Activated CD8-positive, alpha-beta memory T cell treated with anti-CD3 and anti-CD28 coated beads, Interleukin-2, amount 10 ng/mL, durations not matched to agents 7 days and 5 days (primary cell): ENCODE measurements at places on chromosomes 1 and 21.

DNA sequence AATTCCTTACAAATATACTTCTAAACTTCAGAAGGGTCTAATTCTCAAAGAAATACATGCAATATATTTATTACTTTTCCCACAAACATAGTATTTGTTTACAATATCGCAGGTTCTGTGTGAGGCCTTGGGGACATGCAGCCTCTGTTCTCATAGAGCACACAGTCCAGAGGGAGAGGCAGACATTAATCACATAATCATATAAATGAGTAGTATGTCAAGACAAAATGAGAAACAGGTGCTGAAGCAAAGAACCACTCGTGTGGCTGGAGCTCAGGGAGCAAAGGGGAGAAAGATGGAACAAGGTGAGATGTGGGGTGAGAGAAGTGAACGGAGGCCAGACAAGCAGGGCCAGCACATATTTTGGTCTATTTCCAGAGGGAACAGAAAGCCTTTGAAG, 26.4 kb upstream of the MAGI3 start:
- H3K36me3 ChIP-seq: no peaks in the 10 kb centered on the region
- H3K4me1 ChIP-seq: no peaks in the 10 kb centered on the region
- H3K27ac ChIP-seq: no peak overlapping the region
- H3K4me3 ChIP-seq: no peak overlapping the region
- no peak for DNase-seq

- H3K27ac ChIP-seq: no peak overlapping the region
- H3K27me3 ChIP-seq: peaks cover 9% of the 10 kb centered on the region
- no peaks in the 10 kb centered on the region for H3K4me1 ChIP-seq
- no peaks in the 10 kb centered on the region for H3K36me3 ChIP-seq
- DNase-seq: no peak
Observed at GRCh38 chr1:245126530-245126929, 28.3 kb upstream of the KIF26B start.

DNA sequence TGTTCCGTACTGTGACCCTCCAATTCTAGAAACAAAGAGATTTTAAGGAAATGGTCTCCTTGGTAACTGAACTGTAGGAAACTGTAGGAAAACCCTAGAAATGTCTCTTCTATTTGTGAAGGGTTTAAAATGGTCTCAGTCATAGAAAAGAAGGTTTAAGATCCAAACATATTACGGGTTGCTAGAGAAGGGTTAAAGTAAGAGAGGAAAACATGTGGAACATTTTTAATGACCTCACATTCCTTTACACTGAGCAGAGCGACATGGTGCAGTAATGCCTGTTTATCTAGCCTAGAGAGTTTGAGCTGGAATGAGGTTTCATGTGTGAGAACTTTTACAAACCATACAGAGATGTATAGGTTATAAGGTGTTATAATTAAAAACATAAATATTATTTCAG, 36.9 kb upstream of the C1orf105 start:
- H3K36me3 ChIP-seq: peaks cover 2% of the 10 kb centered on the region
- no peak overlapping the region for H3K27ac ChIP-seq
- no peak for DNase-seq
- H3K4me1 ChIP-seq: peaks cover 14% of the 10 kb centered on the region

- H3K4me3 ChIP-seq: no peak overlapping the region
- no peak for DNase-seq
- peaks cover 8% of the 10 kb centered on the region for H3K4me1 ChIP-seq
- H3K27me3 ChIP-seq: peaks cover 54% of the 10 kb centered on the region
Observed at GRCh38 chr1:87204921-87205320, 123.8 kb upstream of the LMO4 start.

GRCh38 chr1:41377397-41377796, 16.2 kb downstream of the FOXO6 start:
- no peak for DNase-seq
- no peak overlapping the region for H3K4me3 ChIP-seq
- H3K36me3 ChIP-seq: no peaks in the 10 kb centered on the region
- no peak overlapping the region for H3K27ac ChIP-seq
- peaks cover 48% of the 10 kb centered on the region for H3K27me3 ChIP-seq
- H3K4me1 ChIP-seq: peaks cover 2% of the 10 kb centered on the region

GRCh38 chr1:150563340-150564038, 14.3 kb downstream of the ADAMTSL4 start:
- peaks cover 71% of the 10 kb centered on the region for H3K4me1 ChIP-seq
- H3K36me3 ChIP-seq: peaks cover 8% of the 10 kb centered on the region

GRCh38 chr1:32904797-32905196, 3.6 kb upstream of the TMEM54 start:
- peaks cover 55% of the 10 kb centered on the region for H3K27me3 ChIP-seq
- H3K27ac ChIP-seq: no peak overlapping the region
- no peak overlapping the region for H3K4me3 ChIP-seq
- H3K4me1 ChIP-seq: peaks cover 8% of the 10 kb centered on the region
- no peak for DNase-seq

DNA sequence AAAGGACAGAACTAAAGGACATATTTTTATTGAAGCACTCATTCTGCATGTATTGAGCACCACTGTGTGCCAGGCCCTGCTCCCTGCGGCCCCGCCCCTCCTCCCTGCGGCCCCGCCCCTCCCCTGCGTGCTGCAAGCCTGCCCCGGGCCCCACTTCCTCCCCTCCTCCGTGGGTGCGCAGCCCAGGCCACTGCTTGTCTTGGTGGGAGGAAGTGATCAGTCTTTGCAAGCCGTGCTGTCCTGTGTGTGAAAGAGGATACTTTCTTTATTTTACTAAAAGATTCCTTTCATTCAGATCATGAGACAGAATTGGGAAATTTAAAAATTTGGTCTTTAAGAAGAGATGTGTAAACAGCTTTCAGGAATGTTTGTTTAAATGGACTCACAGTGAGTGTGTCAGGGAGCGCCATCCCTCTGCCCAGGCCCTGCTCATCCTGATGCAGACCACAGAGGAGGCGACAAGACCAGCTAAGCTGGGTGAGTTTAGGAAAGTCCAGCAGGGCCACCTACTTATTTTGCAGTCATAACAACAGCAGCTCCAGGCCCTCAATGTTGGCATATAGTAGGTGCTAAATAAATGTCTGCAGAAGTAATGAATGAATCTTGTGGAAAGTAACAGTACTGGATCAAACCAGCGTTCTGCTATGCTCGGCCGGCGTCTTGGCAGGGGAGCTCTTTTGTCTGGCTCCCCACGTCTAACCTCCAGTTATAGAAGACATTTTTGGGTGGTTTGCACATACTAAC, 88.3 kb upstream of the SELENON start:
- no peak overlapping the region for H3K27ac ChIP-seq
- no peak overlapping the region for H3K4me3 ChIP-seq
- no peaks in the 10 kb centered on the region for H3K36me3 ChIP-seq

DNA sequence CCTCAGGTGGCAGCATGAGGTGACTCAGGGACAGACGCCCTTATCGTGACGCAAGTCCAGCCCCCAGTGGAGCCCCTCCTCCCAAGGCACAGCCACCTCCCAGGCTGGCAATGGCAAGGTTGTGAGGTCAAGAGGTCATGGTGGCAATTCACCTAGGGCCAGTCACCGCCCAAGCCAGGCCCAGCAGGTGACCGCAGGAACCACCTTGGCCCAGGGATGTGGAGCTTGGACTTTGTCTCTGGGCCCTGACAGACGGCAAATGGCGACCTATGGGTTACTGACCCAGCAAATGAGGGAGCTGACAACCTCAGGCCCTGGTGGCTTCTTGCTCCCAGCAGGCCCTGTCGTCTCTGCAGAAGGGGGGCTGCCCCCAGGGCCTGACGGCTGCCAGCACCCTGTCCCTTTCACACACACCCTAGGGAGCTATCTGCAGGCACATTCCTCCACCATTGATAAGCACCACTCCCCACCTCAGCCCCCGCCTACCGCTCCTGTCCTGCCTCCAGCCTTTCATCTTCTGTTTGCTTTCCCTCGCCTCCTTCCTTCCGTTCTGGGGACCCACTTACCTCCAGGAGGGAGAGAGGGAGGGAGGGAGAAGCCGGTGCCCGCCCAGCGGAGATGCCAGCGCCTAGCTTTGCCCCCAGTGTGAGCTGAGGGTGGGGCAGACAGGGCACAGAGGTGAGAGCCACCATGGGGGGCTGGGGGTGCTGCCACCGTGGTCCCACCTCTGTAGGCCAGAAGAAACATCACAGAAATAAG, 12.1 kb downstream of the EPHA2 start:
- H3K4me3 ChIP-seq: no peak overlapping the region
- H3K27me3 ChIP-seq: peaks cover 15% of the 10 kb centered on the region

DNA sequence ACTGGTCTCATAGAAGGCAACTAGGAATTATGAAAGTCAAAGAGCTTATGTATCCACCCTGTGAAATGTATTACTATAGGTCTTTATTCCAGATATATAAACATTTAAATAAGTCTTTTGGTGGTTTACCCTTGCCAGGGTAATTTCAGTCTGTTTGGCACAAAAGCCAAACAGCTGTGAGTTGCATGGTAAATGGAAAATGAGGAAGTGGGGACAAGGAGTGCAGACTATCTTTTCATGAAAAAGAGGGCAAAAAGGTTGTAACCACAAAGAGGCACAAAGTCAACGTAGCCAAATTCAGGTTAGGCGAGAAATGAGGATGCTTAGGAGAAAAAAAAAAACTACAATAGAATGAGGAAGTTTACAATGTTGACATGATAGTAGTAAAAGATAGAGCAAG, 492.3 kb upstream of the PRMT6 start:
- H3K27me3 ChIP-seq: no peaks in the 10 kb centered on the region
- H3K4me3 ChIP-seq: no peak overlapping the region
- no peak for DNase-seq
- no peaks in the 10 kb centered on the region for H3K36me3 ChIP-seq
- H3K27ac ChIP-seq: no peak overlapping the region
- H3K4me1 ChIP-seq: no peaks in the 10 kb centered on the region

- H3K36me3 ChIP-seq: peaks cover 7% of the 10 kb centered on the region
- DNase-seq: peak; percentile 76
- no peaks in the 10 kb centered on the region for H3K27me3 ChIP-seq
- peak overlapping the region; percentile 75 for H3K4me3 ChIP-seq
Observed at GRCh38 chr1:172180501-172181285, 239.8 kb upstream of the C1orf105 start.

- peaks cover 40% of the 10 kb centered on the region for H3K27me3 ChIP-seq
- H3K36me3 ChIP-seq: no peaks in the 10 kb centered on the region
- H3K27ac ChIP-seq: no peak overlapping the region
- no peak overlapping the region for H3K4me3 ChIP-seq
Observed at GRCh38 chr1:204299814-204300365, 59.8 kb downstream of the PLEKHA6 start.

GRCh38 chr1:94772230-94772641, 47.9 kb upstream of the SLC44A3 start:
- H3K27me3 ChIP-seq: peaks cover 2% of the 10 kb centered on the region
- H3K4me3 ChIP-seq: no peak overlapping the region
- H3K27ac ChIP-seq: no peak overlapping the region
- H3K36me3 ChIP-seq: no peaks in the 10 kb centered on the region

GRCh38 chr1:183931646-183932271, 105.8 kb downstream of the COLGALT2 start:
- H3K36me3 ChIP-seq: no peaks in the 10 kb centered on the region
- no peak for DNase-seq
- no peaks in the 10 kb centered on the region for H3K27me3 ChIP-seq
- no peak overlapping the region for H3K4me3 ChIP-seq
- H3K4me1 ChIP-seq: peaks cover 3% of the 10 kb centered on the region
- H3K27ac ChIP-seq: no peak overlapping the region

- peaks cover 51% of the 10 kb centered on the region for H3K27me3 ChIP-seq
- H3K36me3 ChIP-seq: no peaks in the 10 kb centered on the region
- H3K4me1 ChIP-seq: peaks cover 4% of the 10 kb centered on the region
- H3K4me3 ChIP-seq: no peak overlapping the region
- H3K27ac ChIP-seq: no peak overlapping the region
Observed at GRCh38 chr1:6447016-6447817, 18.8 kb downstream of the TNFRSF25 start.

DNA sequence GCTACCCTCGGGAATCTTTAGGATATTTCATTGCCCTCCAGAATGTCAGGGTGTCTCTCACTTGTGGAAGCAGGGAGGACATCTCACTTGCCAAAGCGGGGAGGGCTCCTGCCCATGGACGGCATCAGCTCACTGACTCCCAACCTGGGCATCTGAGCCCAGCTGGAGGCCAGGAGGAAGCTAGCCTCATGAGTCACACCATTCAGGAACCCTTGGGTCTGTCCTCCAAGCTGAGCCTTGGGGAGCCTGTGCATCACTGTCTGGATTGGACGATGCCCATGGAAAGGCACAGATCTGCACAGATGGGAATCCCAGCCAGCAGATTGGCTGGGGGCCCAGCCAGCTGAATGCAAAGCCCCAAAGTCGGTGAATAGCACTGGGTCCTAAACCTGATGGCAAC, 25.2 kb downstream of the WNT3A start:
- no peak overlapping the region for H3K27ac ChIP-seq
- no peak overlapping the region for H3K4me3 ChIP-seq
- H3K36me3 ChIP-seq: no peaks in the 10 kb centered on the region
- H3K4me1 ChIP-seq: no peaks in the 10 kb centered on the region
- peaks cover 26% of the 10 kb centered on the region for H3K27me3 ChIP-seq

DNA sequence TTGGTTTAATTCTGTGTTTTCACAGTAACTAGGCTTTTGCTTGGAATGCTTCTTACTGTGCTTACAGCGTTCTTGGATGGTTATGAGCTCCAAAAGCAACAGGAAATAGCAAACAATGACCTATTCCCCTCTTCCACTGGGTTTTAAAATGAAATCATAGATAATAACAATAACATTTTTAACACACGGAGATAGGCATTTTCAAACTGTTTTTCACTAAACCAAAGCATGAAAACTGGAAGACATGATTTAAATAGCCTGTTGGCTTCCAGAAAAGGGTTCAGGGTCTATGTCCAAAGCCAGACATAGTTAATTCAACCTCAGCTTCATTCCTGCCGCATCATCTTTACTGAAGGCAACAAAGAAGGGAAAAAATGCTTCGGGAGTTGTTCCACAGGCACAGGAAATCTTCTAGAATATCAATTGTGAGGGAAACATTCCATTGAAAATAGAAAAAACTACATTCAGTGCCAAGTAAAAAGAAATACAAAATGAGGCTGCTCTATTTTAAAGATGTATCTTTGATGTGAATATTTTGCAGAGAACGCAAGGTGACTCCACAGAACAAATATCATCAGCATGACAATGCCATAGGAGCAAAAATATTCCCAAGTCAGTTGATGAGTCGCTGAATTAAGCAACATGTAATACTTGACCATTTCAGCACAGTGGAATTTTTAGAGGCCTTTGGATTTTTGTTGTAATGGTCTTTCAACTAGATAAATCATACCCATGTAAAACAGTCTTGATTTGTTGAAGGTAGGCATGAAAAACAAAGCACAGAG, 80.7 kb downstream of the NID1 start:
- H3K4me1 ChIP-seq: peaks cover 9% of the 10 kb centered on the region
- no peak overlapping the region for H3K27ac ChIP-seq
- peaks cover 19% of the 10 kb centered on the region for H3K27me3 ChIP-seq

GRCh38 chr21:25589887-25590286, 17.4 kb downstream of the MRPL39 start:
- peaks cover 9% of the 10 kb centered on the region for H3K4me1 ChIP-seq
- DNase-seq: no peak
- H3K4me3 ChIP-seq: no peak overlapping the region
- peaks cover 70% of the 10 kb centered on the region for H3K36me3 ChIP-seq
- H3K27ac ChIP-seq: no peak overlapping the region

- no peaks in the 10 kb centered on the region for H3K27me3 ChIP-seq
- peaks cover 22% of the 10 kb centered on the region for H3K4me1 ChIP-seq
- peak overlapping the region; percentile 74 for H3K4me3 ChIP-seq
- DNase-seq: peak; percentile 47
- no peaks in the 10 kb centered on the region for H3K36me3 ChIP-seq
Observed at GRCh38 chr1:245953876-245954660, 553.0 kb downstream of the SMYD3 start.
